Globus pallidus (tissue), 1 donor: ENCODE measurements at places on chromosomes 13 and 19.

GRCh38 chr19:40640744-40641143 is 39.6 kb downstream of the LTBP4 start:
- DNase-seq = no peak

DNA sequence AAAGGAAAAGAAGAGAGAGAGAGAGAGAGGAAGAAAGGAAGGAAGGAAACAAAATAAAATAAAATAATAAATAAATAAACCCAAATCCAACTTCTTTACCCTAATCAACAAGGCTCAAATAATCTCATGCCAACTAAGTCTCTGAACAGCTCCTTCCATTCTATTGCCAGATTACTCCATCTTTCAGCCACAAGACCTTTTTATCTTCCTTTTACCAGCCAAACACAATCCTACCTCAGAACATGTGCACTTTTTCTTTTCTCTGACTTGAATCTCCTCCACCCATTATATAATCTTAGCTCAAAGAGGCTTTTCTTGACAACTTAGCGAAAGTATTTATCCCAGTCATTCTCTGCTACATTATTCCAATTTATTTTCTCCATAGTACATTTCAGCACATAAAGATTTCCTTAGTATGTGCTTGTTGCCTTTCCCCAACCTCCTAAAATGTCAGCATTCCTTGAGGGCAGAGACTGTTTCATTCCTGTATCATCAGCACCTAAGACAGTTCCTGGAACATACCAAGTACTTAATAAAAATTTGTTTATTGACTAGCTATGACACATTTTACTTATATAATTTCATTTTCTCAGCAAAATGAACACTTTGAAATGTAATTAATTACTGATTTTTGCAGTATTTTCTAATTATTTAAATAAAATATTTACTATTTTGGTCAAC is 33.5 kb upstream of the USPL1 start:
- DNase-seq = no peak

GRCh38 chr13:30739761-30740642 is 4.7 kb downstream of the ALOX5AP start:
- no peak for DNase-seq

- no peak for DNase-seq
These were observed 9.3 kb upstream of the ZNF554 start for GRCh38 chr19:2810141-2811091.

DNA sequence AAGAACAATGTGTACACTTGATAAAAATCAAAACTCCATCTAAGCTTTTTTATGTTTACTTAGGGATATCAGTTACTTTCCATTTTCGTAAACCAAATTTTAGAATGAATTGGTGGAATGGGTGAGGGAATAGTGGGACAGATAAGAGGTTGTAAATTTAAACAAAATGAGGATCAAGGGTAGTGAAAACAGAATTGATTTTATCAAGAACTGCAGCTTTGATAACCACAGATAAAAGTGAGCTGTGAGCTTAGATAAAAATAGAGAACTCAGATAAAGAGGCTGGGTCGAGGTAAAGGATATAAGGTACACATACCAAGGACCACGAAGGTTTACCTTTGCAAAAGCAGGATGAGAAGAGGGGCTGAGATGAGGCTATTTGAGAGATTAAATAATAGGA is 813.2 kb upstream of the GPC6 start:
- no peak for DNase-seq

GRCh38 chr19:17703824-17704463 is 15.3 kb upstream of the MAP1S start:
- DNase-seq = peak; percentile 40

DNA sequence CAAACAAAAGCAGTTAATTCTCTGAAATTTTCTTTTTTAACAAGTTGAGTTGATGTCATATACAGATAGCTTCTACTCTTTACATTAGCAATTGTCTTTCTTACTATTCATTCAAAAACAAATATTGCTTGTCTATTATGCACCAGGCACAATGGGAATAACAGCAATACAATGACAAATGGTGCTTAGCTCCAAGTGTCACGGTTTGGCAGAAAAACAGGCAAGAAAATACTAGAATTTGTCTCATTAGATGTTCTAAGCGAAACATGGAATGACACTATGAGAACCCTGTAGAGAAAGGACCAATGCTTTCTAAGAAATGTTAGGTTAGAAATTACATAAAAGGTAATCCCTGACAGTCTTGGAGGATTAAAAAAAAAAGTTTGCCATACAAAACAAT is 187.6 kb downstream of the PCDH9 start:
- DNase-seq = peak; percentile 93

- no peak for DNase-seq
These were observed 148.6 kb upstream of the ATXN8OS start for GRCh38 chr13:69959046-69959445.

GRCh38 chr19:58279925-58280316 is 1.2 kb downstream of the ZNF8 start:
- DNase-seq = no peak

GRCh38 chr13:110531100-110531499 is 30.4 kb downstream of the RAB20 start:
- no peak for DNase-seq

GRCh38 chr19:52941941-52942385 is 18.7 kb upstream of the ZNF888 start:
- no peak for DNase-seq

GRCh38 chr19:47240996-47241918 is 10.3 kb upstream of the BBC3 start:
- no peak for DNase-seq

DNA sequence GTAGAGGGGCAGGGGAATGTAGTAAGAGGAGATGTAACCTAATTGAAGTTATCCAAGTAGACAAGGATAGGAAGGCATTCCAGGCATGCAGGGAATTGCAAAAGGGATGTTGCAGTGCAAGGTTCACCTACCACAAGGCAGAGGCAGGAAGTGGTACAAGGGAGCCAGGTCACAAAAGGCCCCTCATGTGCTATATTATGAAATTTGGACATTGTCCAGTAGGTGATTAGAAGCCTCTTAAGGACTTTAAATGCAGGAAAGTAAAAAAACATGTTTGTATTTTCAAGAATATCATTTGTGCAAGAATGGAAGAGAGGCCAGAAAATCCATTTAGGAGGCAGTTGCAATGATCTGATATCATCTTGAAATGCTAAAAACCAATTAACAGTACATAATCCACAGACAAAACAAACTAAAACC is 111.4 kb downstream of the FRY start:
- no peak for DNase-seq

- DNase-seq = peak; percentile 35
These were observed at the start of gene TLE5 for GRCh38 chr19:3062165-3063105. TLE5 (minus strand) TSS chr19:3062495; CDS start chr19:3062200, 295 bp downstream.

GRCh38 chr13:110634558-110634957 is 19.2 kb downstream of the NAXD start:
- DNase-seq = no peak

DNA sequence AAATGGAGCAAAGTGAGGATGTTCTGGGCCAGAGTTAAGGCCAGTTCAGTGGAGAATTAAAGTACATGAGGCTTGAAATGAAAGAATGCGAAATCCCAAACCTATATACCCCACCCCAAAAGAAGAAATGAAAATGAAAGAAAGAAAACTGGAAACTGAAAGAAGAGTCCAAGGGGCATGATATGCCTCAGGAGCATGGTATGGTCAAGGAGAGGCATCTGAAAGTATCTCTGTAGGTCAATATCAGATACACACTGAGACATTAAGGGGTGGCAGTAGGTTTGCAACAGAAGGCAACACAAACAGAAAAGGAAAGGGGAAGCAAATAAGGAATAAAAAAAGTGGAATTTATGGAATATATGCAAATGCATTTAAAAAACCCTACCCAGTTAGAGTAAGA is 166.5 kb downstream of the COG6 start:
- DNase-seq = no peak

DNA sequence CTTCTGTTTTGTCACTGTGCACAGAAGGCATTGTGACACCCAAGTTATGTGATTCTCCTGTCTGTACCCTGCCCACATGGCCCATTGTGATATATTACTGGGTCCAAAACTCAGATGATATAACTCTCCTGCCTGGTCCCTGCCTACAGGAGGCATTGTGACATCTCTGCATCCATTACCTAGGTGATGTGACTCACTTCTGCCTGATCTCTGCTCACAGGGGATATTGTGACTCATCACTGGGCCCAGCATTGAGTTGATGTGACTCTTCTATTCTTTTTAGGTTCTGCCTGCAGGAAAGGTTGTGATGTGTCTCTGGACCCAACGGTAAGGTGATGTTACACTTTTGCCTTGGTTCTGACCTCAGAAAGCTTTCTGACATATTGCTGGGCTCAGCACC is 67.9 kb upstream of the ZNF724 start:
- no peak for DNase-seq

GRCh38 chr13:27605099-27605498 is 15.2 kb downstream of the LNX2 start:
- DNase-seq = no peak

GRCh38 chr13:108272333-108272732 is 2.8 kb downstream of the TNFSF13B start:
- no peak for DNase-seq

- no peak for DNase-seq
These were observed 43.6 kb upstream of the LSM14A start for GRCh38 chr19:34128558-34129250.

GRCh38 chr19:37519890-37520289 is 13.2 kb downstream of the ZNF793 start:
- DNase-seq = no peak

DNA sequence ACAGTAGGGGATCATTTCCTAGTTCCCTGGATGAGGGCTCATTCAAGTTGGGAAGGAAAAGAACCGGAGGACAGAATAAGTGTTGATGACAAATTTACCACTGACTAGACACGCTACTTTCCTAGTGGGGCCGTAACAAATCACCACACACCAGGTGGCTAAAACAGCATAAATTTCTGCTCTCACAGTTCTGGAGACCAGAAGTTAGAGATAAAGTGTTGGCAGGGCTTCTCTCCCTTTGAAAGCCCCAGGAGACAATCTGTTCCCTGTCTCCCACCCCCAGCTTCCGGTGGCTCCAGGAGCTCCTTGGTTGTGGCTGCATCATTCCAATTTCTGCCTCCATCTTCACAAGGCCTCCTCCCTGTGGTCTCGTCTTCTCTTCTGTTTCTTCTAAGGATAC is 65.4 kb upstream of the ARGLU1 start:
- no peak for DNase-seq
